HuH-7 (cell line): ENCODE measurements at places on chromosomes 1 and 21.
A peak's percentile ranks its signal among the peaks of the same experiment; 100 is the strongest.

- no peak for DNase-seq
Observed at GRCh38 chr1:153705484-153705883, 22.4 kb upstream of the INTS3 start.

DNA sequence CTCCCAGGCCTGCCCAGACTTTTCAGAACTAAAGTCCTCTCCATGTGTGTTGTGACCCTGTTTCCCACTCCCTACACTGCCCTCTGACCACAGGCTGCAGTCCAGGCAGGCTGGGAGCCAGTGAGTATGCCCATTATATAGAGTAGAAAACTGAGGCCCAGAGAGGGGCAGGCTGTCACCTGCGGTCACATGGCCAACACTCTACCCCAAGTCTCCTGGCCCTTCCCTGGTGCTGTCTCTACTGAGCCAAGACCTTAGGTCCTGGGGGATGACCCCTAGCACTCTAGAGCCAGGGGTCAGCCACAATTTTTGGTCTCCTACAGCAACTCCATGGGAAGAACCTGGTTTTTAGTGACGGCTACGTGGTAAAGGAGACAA, 30.8 kb downstream of the RPS6KA1 start:
- no peak for DNase-seq

DNA sequence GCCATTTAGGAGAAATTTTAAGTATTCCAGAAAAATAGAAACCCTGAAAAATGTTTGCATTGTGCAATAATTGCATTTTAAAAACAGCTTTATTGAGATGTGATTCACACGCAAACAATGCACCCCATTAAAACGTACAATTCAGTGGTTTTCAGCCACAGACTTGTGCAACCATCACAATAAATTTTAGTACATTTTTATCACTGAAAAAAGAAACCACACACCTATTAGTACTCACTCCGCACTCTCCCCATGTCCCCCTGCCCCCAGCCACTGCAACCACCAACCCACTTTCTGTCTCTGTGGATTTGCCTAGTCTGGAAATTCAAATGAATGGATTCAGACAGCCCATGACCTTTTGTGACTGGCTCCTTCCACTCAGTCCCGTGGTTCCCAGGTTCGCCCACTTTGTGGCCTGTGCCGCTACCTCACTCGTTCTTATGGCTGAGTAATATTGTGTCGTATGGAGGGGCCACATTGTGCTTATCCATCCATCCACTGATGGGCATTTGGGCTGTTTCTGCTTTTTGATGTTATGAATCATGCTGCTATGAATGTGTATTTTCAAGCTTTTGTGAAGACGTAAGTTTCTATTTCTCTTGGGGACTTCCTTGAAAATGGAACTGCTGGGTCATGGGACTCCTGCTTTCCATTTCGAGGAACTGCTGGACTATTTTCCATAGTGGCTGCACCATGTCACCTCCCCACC, 147.7 kb upstream of the ARHGEF16 start:
- DNase-seq, result no peak

DNA sequence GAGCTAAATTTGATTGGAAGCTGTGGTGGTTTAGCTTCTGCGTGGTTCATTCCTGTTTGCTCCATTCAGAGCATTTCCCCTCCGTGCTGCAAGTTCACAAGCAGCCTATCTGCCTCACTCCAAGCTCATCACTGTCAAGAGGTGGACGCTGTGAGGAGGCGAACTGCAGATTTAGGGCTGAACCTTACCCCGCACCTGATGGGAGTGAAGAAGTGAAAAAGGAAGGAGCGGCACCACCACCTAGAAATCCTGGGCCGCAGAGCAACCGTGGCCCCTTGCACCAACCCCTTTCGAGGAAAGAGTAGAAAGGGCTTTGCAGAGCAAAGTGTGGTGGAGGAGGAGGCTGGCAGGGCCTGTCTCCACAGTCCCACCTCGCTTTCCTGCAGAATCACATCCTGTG, 117.4 kb downstream of the IER5 start:
- DNase-seq, result no peak

- no peak for DNase-seq
Observed at GRCh38 chr1:21836010-21836409, 23.9 kb downstream of the LDLRAD2 start.

GRCh38 chr1:219184337-219184736, 10.7 kb downstream of the LYPLAL1 start:
- no peak for DNase-seq

- DNase-seq, result no peak
Observed at GRCh38 chr1:39676948-39677548, 5.1 kb upstream of the NT5C1A start.

GRCh38 chr21:19123053-19123452, 719.5 kb upstream of the TMPRSS15 start:
- DNase-seq, result no peak

- no peak for DNase-seq
Observed at GRCh38 chr1:178294654-178295053, 200.8 kb downstream of the RASAL2 start.

- peak; percentile 65 for DNase-seq
Observed at GRCh38 chr1:243748706-243749283, 101.2 kb downstream of the AKT3 start.

DNA sequence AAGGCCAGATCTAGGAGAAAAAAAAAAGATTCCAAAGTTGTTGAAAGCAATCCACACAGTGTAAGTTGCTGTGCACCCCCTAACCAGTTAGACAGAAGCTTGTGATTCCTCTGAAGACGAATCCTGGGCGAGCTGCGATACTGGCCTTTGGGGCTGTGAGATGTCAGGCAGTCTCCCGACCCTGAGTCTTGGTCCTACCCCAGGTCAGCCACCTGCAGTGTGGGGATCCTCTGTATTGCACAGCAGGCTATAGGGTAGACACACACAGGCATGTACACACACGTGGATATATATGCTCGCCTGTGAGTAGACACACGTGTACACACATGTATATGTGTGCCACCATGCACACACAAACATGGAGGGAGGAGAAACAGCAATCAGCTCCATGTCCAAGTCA, 12.9 kb downstream of the ACTRT2 start:
- no peak for DNase-seq

GRCh38 chr1:193525917-193526710, 339.7 kb upstream of the B3GALT2 start:
- no peak for DNase-seq

DNA sequence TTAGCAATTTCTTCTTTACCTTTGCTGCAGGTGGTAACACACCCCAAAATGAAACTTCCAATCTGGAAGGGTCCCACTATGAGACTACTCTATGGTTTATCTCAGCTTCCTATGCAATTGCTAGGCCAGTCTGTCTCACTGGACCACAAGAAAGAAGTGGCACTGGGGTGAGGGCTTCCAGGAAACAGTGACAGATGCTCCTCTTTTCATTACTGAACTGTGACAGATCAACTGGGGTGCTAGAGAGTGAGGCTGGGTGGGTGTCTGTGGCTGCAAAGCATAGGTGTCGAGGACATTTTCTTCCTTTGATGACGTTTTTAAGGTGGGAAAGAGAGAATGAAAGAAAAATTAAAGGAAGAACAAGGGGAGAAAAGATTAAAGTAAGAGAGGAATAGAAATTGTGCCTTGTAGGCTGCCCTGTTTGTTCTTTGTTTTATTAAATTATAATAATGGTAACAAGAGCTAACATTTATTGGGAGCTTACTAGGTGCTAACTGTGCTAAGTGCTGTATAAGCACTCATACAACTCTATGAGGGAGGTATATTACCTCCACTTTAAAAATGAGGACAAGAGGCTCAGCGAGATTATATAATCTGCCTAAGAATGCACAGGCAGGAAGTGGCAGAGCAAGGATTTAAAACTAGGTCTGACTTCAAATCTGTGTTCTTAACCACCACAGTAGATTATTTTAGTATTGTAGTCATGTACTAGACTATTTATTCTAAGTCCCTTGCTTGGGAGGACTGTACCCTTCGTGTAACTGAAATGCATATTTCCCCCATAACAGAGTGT, 27.8 kb upstream of the DMRTA2 start:
- DNase-seq, result no peak

- DNase-seq, result no peak
Observed at GRCh38 chr1:17596186-17596585, 56.7 kb downstream of the ARHGEF10L start.

DNA sequence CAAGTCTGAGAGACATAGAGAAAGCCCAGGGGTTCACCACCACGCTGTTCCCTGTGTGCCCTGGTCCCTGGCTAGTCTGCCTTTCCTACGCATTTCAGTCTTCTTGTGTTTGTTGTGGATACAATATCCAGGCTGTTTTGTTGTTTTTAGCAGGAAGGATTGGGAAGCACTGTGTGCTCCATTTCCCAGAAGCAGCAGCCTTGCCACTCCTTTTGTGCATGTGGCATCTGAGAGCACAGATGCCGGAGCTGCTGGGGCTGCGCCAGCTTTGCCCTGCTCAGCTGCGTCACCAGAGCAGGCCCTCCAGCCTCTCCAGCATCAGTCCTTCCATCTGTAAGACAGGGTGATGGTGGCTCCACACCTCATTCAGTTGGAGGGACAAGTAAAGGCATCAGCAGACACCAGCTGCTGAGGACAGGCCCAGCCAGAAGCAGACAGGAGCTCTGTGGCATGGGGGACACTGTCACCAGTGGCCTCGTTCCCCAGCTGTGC, 94.4 kb upstream of the COL6A1 start:
- DNase-seq, result no peak

DNA sequence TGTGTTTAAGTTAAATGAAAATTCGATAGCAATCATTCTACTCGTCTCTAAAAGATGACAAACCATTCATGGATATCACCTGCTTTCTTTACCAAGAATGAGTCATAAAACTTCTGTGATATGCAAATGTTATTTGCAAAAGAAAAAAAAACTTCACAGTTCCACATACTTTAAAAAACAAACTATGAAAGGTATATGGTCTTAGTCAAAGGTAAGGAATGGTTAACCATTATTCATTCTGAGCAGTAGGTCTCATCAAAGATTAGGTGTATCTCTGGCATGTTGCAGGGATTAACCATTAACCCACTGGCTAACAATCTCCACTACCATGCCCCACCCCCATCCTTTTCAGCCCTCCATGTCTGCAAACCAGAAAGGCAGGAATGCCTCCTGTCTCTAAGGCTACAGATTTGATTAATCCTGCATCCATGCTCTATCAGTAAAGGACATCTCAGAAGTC, 44.4 kb downstream of the PTPN14 start:
- DNase-seq, result peak; percentile 54

DNA sequence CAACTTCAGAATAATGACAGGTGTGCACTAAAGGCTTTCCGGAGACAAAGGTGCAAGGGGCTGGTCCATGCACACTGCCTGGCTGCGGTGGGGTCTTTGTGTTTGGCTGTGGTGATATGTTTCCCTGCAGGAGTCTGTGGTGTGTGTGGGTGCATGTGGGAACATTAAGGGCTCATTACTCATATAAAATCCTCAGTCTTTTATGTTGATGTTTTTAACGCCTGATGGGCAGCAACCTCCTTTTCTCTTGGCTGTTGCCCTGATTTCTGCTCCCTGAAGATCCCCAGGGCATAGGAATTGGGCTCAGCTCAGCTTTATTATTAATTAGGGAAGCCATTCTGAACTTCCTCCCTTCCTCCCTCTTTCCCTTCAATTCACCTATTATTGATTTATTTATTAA, 67.6 kb upstream of the SPAG17 start:
- no peak for DNase-seq

- DNase-seq, result no peak
Observed at GRCh38 chr1:19814244-19814661, 830 bp downstream of the RNF186 start.

DNA sequence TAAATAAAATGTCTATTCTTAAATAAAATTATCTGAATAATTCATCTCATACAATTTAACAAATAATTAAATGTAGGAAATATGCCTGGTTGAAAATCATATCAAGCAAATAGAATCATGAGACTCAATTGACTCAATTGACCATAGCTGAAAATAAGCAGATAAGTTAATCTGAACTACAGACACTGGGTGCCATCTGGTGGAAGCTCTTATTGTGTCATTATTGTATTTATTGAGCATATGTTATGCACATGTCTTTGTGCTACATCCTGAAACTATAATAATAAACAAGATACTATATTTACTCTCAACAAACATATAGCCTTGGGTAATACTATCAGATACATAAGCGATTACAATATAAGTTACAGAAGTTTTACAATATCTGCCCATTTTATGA, 41.0 kb downstream of the BRINP3 start:
- no peak for DNase-seq

- peak; percentile 9 for DNase-seq
Observed at GRCh38 chr1:101071470-101071891, 45.9 kb upstream of the DPH5 start.

DNA sequence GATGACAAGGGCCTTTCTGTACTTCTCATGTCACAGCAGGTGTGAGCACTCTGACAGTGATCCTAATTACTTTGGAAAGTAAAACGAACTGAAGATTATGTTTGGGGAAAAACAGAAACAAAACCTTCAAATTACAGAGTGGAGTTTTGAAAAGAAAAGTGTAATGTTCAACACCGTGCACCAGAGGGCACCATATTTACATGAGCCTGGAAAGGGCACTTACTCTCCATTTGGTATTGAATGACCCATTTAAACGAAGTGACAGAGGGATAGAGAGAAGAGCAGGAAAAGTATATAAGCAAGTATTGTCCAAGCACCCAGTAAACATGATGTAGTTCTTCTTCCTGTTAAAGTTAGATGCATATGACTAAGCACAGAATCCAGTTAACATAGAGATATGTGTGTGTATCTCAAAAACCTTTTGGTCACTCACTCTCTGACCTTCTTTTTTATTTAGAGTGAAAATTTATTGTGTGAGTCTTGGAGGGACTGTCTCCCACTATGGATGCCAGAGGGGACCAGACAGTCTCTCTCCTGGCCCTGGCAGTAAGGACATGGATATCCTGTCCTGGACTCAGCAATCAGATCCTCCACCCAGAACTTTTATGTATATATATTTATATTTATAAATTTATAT, 3.8 kb upstream of the RGSL1 start:
- DNase-seq, result peak; percentile 56

DNA sequence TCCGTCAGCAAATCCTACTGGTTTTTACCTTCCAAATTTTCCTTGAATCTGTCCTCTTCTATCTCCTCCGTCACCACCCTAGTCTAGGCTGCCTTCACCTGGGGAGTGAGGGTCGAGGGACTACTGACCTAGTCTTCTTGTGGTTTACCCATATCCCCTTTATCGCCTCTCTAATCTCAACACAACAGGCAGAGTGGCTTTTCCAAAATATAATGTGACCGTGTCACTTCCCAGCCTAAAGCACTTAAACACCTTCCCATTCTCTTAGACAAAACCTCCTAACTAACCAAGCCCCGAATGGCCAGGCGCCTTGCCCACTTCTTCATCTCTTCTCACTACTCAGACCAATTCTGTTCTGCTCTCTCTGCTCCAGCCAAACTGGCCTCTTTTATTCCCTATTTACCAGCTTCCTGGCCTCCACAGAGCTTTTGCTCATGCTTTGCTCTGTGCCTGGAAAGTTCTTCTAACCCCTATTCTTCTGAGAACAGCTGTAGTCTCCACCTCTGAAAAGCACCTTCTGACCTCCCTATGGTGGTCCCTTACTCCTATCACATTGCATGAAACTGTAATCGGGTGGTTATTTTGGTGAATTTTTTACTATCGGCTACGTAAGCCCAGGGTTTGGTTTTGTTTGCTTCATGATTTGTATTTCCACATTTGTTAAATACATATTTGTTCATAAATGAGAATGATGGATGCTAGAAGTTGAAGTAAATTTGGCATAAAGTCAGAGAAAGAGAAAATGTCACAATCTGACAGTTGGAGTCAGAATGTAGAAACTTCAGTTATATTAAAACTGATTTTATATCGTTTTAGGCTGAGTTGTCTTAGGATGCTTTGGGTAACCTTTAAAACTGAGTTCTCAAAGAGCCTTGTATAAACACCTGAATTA, 1.2 kb upstream of the NBPF1 start:
- no peak for DNase-seq

- no peak for DNase-seq
Observed at GRCh38 chr1:167427848-167428247, 90.5 kb downstream of the CD247 start.

GRCh38 chr21:44510508-44511218, 29.3 kb downstream of the KRTAP10-1 start:
- DNase-seq, result peak; percentile 87
